Epithelial cell of umbilical artery (primary cell): ENCODE measurements at places on chromosomes 12 and 14. TPM values are rescaled to one million over a fixed set of nuclear protein-coding genes. Genes with fewer than 3 reads are reported as not detected.

AP5M1 gene
- total RNA-seq = 14.9 and 22.5 TPM in 2 replicates

LRR1 gene
- total RNA-seq = 34.4 and 41.3 TPM in 2 replicates

FBLN5 gene
- 1.2 and 4.5 TPM in 2 replicates for total RNA-seq

SLCO1C1 gene
- 0.46 and 0.65 TPM in 2 replicates for total RNA-seq

ULK1 gene
- total RNA-seq = 6.2 and 6.5 TPM in 2 replicates

RIMKLB gene
- 42.9 and 87.8 TPM in 2 replicates for total RNA-seq

PLA2G1B gene
- not detected in 2 replicates for total RNA-seq

NINJ2 gene
- total RNA-seq = 0.65 TPM in 1 of 2 replicates, not detected in the other

RPS6KA5 gene
- 3.6 and 10.6 TPM in 2 replicates for total RNA-seq

BBOF1 gene
- 1.9 and 2.4 TPM in 2 replicates for total RNA-seq

GLIPR1 gene
- 20.8 and 36.9 TPM in 2 replicates for total RNA-seq

DTX3 gene
- total RNA-seq = 8.1 and 9.3 TPM in 2 replicates

TMEM229B gene
- under 0.01 and 0.15 TPM in 2 replicates for total RNA-seq

DIO3 gene
- total RNA-seq = not detected in 2 replicates

CISTR gene
- total RNA-seq = not detected in 2 replicates

SCYL2 gene
- total RNA-seq = 36.1 and 43.8 TPM in 2 replicates

CLEC7A gene
- total RNA-seq = 0.46 TPM in 1 of 2 replicates, not detected in the other

MYBPC1 gene
- not detected in 2 replicates for total RNA-seq

LRTM2 gene
- not detected in 2 replicates for total RNA-seq

KRT75 gene
- under 0.01 and 2.6 TPM in 2 replicates for total RNA-seq

ZNF385A gene
- 0.65 and 1.2 TPM in 2 replicates for total RNA-seq

C12orf75 gene
- total RNA-seq = 38.6 and 51.6 TPM in 2 replicates

RNASE2 gene
- total RNA-seq = not detected in 2 replicates

LRRC43 gene
- total RNA-seq = 1.2 and 1.6 TPM in 2 replicates
